ENCODE measurements at places on chromosomes 6 and 20.

DNA sequence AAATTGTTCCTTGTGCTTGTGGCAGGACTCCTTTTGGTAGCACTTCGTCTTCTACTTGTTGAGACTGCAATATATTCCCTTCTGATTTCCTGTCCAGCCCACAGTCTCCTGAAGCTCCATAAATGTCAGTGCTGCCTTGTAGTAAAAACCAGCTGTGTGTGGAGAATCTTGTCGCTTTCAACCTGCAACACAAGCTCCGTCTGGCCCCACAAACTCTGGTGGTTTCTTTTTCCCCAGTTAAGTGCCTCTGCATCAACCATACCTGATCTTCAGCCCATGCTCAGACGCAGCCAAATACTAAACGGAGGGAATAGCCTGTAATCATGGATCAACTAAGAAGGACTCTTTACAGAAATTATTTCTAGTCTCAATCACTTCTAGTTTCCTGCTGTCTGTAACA, 1133.3 kb upstream of the ADGRB3 start:
- no peak for DNase-seq

- no peak for DNase-seq
Observed at GRCh38 chr6:147595961-147596360, 87.5 kb downstream of the SAMD5 start.

DNA sequence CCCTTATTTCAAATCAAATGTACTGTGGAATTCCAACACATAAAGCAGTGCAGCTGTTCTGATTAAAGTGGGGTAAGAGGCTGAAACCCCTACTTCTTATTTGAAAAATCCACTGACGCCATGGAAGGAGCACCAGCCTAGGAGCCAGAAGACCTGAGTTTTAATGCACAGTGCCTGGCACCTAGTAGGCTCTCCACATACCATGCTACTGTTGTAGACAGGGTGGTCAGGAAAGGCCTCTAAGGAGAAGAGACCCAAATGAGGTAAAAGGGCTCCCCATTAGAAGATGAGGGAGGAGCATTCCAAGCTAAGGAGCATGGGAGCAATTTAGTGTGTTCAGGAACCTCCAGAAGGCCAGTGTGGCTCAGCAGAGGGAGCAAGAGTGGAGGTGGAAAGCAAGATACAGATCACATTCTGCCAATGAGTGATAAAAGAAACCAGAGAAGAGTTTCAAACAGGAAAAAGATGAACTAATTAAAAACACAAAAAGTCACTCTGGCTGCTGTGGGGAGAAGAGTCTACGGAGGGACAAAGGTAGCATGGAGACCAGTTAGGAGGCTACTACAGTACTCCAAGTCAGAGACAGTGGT, 11.8 kb upstream of the ZNF76 start:
- DNase-seq: no peak

GRCh38 chr6:166777096-166777630, 150.1 kb upstream of the RPS6KA2 start:
- DNase-seq: no peak

- peak; percentile 5 for DNase-seq
Observed at GRCh38 chr20:16279320-16279719, 293.9 kb downstream of the KIF16B start.
